ENCODE measurements at places on chromosomes 7 and 10.

GRCh38 chr10:72328045-72328828, 26.5 kb downstream of the DNAJB12 start:
- no peak for DNase-seq

GRCh38 chr7:114930829-114931655, 9.1 kb downstream of the MDFIC start:
- DNase-seq, result no peak

- no peak for DNase-seq
These were observed 20.6 kb upstream of the TBXAS1 start for GRCh38 chr7:139808427-139808826.

DNA sequence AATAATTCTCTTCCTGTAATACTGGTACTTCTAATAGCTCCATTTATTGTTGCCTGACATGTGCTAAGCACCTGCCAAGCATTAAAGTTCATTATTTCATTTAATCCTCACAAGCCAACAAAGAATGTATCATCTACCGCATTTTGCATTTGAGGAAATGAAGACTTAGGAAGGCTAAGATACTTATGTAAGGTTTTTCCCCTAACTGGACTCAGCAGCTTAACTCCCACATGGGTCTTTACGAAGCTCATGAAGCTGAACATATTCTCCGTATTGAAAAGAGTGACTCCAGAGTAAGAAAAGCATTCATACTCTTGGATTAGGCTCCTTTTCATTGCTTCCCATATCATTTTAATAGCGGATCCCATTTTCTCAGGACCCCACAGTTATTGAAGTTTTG, 155.7 kb upstream of the TMEM72 start:
- DNase-seq, result no peak

GRCh38 chr7:139058943-139059342, 23.1 kb upstream of the ZC3HAV1L start:
- DNase-seq, result no peak

DNA sequence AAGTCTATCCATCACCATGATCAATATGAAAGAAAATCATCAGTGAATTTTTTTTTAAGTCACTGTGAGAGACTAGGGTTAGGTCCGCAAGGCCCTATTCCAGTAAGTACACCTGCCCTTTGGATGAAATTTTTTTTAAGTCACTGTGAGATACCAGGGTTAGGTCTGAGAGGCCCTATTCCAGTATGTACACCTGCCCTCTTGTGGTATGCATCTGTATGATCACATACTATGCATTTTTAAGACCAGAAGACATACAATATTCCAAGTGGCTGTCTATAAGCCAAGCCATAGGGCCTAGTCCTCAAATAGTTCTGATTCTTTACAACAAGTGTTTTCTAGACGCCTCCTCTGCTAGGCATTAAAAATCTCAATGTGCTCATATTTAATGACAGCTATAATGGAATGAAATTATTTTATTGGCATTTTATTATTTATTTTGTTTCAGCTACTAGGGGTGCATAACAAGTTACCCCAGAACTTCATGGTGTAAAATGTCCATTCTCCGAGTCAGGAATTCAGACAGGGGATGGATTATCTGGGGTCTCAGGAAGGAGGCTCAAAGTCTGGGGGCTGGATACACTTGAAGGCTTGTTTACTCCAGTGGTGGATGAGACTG, 53.1 kb downstream of the TEX36 start:
- no peak for DNase-seq

- no peak for DNase-seq
These were observed 19.9 kb downstream of the POLL start for GRCh38 chr10:101568054-101568745.

DNA sequence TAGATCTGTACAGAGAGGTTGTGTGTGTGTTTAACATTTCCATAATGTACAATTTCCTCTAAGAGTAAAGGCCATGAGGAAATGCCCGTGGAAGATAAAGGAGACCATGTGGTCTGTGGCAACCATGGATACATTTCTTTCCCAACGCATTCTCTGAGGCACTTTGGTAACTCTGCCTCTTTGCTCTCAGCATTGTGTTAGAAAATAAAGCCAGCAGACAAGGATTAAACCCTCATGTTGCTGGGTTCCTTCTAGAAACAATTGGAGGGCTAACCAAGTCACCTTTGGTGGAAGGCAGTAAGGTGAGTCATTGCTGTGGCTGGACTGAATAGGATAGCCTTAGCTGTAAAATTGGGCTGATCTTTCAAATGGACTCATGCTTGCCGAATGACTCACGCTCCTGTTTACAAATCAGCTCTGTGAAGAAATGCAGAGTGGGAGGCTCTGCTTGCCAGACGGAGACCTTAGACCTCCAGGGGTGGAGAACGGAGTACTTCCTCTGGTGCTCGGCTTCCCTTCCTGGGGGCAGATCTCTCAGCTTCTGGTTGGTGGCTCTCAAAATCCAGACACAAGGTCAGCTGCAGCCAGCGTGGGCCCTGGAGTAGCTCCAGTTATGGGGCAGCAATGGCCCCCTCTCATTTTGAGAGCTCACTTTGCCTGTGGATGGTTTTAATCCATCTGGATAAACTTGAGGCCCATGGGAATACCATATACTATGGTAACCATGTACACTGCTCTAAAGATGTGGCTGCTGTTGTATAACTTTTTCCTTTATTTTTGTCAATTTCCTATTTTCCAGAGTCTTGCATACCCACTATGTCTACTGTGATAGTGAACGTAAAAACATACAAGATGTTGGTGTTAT, 137.3 kb downstream of the TCF7L2 start:
- DNase-seq, result no peak

- DNase-seq, result no peak
These were observed 2.9 kb downstream of the KLF6 start for GRCh38 chr10:3782146-3782450.

GRCh38 chr7:20562461-20562860, 53.0 kb upstream of the ABCB5 start:
- DNase-seq, result no peak

DNA sequence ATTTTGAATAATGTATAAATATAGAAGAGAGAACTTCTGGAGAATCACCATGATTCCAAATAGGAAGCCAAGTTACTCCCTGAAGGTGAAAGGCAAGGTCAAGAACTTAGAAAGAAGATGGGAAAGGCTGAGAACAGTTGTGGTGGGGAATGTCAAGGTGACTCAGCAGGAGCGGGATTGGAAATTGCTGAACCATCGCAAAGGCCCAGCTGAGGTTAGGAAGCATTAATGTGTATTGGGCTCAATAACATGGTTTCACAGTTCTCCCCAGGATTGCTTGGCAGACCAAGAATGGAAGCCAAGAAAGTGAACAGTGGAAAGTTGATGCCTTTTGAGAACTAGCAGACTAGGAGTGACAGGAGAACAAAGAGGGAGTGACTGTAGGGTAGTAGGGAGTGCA, 133.3 kb downstream of the VTI1A start:
- no peak for DNase-seq

- no peak for DNase-seq
These were observed 40.5 kb downstream of the PRSS2 start for GRCh38 chr7:142811154-142811737.

DNA sequence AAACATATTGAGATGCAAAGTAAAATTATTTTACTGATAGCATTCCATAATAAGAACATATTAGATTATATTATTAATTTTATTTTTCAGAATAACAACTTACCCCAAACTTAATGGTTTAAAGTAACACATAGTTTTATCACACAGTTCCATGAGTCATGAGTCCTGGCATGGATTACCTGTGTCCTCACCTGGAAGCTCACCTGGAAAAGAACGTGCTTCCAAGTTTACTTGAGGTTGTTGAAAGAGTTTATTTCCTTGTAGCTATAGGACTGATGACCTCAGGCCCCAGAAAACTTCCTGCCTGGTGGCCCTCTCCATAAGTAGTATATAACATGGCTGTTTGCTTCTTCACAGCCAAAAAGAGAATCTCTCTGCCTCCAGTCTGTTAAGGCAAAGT, 254.6 kb downstream of the TFEC start:
- DNase-seq, result no peak

DNA sequence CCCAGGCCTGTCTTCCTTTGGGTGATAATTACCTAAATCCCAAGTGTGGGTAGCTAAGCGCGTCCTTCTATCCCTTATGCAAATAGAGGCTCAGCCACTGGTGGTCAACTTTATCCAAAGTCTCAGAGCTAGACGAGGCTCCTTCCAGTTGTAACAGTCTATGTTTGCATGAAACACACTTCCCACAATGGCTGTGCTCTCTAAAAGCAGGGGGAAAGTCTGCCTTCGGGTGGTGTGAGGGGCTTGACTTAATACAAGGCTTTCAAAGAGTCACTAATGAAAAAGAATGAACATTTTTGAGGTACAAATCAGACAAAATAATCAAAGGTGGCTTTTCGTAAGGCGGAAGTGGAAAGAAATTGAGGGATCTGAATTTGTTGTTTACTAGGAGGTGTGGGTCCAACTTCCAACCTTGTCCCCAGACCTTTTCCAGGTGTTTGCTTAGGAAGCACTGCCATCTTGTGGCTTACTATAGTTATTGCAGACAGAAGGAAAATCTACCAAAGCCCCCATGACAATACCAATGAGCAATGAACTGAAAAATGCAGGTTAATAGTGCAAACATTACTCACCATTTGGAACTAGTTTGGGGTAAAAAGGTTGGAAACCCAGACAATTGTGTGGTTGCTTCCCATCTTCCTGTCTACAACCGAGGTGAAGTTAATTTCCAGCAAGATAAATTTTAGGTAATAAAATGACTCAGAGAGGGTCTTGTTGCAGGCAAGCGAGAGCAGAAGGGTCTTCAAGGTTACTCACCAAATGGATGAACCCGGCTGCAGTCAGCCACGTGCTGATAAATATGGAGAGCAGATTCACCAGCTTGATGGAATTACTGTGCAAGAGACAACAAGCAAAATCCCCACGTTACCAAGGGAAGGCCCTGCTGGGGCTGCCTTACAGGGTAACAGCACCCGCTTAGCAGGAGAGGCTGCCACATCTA, 525.7 kb downstream of the KCNMA1 start:
- DNase-seq, result no peak

DNA sequence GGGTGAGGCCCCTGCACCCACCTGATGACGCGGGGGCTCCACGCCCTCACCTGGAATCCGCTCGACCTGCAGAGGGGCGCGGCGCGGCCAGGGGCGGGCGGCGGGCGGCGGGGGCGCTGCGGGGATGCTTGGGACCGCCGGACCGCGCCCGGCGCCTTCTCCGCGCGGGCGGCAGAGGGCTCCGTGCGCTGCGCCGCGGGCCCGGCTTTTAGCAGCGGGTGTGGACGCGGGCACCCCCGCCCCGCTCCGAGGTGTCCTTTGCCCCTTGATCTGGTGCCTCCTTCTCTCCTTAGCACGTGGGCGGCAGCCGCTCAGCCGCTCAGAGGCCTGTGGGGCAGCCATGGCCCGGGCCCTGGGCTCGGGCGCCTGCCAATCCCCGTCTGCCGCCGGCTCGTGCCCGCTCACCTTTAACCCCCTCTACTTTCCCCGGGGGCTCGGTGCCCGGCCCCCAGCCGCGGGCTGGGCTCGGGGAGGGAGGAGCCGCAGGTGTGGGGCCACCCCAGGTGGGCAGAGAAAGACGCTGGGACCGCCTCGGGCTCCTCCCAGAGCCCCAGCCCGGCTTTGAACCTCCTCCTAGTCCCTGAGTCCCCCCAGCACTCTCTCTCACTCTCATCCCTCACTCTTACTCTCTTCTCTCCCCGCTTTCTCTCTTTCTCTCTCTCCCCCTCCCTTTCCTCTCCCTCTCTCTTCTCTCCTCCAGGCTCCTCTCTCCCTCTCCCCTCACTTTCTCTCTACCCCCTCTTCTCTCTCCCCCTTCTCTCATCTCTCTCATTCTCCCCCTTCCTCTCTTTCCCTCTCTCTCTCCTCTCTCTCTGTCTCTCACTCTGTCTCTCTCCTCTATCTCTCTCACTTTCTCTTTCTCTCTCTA, 19.7 kb upstream of the VPS37D start:
- no peak for DNase-seq

DNA sequence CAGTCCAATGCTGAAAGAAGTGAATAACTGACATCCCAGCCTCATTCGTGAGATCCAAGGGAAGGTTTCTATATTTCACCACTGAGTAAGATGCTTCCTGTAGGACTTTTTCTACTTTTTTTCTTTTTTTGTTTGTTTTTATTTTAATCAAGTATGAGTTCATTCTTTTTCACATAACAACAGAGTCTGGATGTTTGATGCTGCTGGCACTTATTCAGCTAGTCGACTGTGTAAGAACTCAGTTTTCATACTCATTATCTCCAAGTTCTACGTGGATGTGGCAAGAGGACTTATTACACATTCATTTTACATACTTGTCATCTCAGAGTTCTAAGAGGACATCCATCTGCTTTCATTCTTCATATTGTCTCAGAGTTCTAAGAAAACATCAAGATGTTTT, 86.9 kb downstream of the CPXM2 start:
- no peak for DNase-seq

GRCh38 chr7:96521068-96521894, 188.4 kb downstream of the SEM1 start:
- no peak for DNase-seq

DNA sequence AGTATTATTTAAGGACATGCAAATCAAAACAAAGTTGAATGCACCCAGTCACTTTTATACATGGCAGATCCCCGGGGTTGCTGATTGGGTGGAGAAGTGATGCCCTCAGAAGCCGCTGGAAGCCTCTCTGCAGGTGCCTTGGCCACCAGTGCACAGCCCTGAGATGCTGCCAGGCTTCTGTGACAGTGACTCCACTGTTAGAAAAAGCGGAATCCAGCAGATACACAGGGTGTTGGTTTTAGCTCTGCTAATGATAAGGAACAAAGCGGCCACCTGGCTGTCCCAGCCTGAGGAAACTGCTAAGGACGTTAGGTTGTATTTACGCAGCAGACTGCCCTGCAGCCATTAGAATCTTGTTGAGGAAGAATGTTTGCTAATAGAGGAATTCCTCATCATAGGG, 47.5 kb downstream of the JAKMIP3 start:
- no peak for DNase-seq

DNA sequence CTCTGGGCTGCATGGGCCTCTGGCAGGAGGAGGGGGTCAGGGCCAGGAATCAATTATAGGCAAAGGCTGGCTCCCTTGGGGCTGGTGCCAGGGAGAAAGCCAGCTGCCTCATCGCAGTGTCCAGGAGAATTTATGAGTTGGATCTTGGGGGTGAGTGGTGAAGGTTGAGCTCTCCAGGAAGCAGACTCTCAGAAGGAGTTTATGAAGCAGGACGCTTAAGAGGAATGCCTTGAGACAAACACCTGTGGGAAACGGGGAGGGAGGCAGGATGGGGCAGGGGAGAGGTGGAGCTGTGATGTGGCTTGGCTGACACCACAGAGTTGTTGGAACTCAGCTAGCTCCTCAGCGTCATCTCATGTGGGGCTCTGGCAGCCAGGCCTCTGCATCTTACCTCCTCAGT, 428.5 kb downstream of the RPS24 start:
- no peak for DNase-seq

GRCh38 chr10:110609605-110610004, 34.5 kb upstream of the RBM20 start:
- DNase-seq, result no peak

- DNase-seq, result no peak
These were observed 145.1 kb upstream of the MKLN1 start for GRCh38 chr7:131182446-131183058.
